Natural killer cell (primary cell): ENCODE measurements at places on chromosomes 6 and 20. TPM values are rescaled to one million over a fixed set of nuclear protein-coding genes. Genes with fewer than 3 reads are reported as not detected.

DNA sequence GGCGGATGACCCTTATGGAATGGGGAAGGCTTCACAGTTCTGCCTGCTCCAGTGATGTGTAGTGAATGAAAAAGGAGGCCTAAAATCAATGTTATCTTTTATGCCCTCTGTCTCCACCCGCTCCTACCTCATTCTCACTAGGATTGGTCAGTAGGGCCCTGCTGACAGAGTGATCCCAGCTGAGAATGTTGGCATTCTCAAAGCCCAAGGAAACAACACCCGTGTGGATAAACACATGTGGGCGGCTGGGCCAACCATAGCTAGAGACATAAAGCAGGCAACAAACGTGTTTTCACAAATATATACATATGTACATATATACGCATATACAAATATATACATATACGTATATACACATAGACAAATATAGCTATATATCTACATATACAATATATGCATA lies 4.5 kb downstream of the RIPK1 start:
- DNase-seq: no peak

DNA sequence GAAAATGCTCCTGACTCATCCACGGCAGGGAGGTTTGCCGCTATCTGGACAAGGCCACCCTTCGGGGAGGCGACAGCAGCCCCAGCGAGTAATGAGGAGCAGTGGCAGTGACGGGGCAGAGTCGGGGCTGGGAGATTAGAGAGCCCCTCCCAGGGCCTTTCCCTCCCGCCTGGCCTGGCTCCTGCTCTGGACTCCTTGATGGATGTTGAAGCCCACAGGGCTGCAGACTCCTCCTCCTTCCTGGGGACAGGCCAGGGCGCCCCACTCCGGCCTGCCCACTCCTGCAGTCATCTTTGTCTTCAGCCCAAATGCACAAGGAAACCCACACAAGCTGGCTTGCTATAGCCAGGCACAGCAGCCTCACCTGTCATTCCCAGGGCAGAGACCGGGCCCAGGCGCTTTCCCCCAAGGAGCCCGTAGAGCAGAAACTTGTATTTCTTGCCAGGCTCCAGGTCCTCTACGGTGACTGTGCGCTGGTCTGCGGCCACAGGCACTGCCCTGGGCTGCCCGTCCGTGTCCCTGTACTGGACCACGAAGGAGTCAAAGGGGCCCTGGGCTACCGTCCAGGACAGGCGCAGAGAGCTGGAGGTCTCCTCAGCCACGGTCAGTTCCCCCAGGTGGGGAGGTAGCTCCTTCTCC lies 7.7 kb downstream of the CYP21A2 start:
- DNase-seq: no peak

CYP39A1 gene
- not detected for total RNA-seq

GRCh38 chr6:137315081-137315480 lies 95.9 kb upstream of the IFNGR1 start:
- DNase-seq: no peak

DNA sequence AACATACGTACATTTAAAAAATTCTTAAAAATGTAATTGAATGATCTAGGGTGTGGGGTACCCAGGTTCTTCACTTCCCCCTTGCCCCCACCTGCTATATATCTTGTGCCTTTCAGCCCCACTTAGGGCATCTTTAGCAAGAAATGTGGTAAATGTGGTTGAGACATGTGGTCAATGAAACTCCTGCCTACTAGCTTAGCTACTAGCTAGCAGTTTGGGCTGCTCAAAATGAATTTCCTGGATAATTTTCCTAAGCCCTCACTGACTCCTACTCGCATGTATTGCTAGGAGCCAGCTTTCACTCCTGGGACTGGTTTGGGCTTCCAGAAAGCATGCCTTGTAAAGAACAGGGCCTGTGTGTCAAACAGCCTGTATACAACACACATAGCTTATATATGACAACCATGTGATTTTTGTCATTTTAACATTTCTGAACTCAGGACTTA lies 257.3 kb downstream of the ATXN1 start:
- DNase-seq: peak; percentile 67
